CD4-positive, alpha-beta T cell (primary cell): ENCODE measurements at places on chromosomes 16 and 17.

DNA sequence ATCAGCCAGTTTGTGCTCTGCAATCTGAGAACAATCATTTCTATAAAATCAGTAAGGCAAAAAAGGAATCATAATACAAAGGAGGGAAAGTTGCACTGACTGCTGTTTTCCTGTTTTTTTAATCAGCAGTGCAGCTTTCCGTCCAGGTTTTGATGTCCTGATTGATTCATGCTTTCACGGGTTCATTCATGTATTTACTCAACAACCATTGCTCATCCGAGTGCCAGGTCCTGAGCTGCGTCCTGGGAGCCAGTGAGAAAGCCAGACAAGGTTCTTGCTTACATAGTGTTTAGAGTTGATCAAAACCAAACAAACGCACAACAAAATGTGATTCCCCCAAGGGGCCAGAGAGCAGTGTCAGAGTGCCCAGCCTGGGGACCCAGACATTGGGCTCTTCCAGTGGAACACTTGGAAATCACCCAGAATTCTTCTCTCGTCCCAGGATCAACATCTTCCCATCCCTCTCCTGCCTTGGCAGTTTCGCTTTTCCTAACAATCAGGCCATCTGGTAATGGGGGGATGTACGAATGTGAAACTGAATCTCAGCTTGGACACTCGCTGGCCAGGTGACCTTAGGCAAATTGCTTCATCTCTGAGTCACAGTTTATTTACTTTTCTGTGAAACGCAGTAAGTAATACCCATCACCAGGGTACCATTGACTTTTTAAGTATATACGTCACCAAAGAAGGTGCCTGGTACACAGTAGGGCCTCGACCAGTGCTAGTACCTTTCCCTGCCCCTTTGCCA, 13.3 kb upstream of the C1QL1 start:
- H3K27me3 ChIP-seq = peaks cover 35% of the 10 kb centered on the region
- DNase-seq = no peak
- H3K4me3 ChIP-seq = no peak overlapping the region
- no peak overlapping the region for H3K27ac ChIP-seq

GRCh38 chr17:27345141-27345904, 51.4 kb downstream of the WSB1 start:
- H3K4me3 ChIP-seq = no peak overlapping the region
- DNase-seq = no peak
- peaks cover 5% of the 10 kb centered on the region for H3K4me1 ChIP-seq
- no peaks in the 10 kb centered on the region for H3K36me3 ChIP-seq
- no peak overlapping the region for H3K27ac ChIP-seq
- H3K27me3 ChIP-seq = peaks cover 5% of the 10 kb centered on the region

GRCh38 chr17:61587807-61588660, 3.0 kb downstream of the NACA2 start:
- no peaks in the 10 kb centered on the region for H3K27me3 ChIP-seq

DNA sequence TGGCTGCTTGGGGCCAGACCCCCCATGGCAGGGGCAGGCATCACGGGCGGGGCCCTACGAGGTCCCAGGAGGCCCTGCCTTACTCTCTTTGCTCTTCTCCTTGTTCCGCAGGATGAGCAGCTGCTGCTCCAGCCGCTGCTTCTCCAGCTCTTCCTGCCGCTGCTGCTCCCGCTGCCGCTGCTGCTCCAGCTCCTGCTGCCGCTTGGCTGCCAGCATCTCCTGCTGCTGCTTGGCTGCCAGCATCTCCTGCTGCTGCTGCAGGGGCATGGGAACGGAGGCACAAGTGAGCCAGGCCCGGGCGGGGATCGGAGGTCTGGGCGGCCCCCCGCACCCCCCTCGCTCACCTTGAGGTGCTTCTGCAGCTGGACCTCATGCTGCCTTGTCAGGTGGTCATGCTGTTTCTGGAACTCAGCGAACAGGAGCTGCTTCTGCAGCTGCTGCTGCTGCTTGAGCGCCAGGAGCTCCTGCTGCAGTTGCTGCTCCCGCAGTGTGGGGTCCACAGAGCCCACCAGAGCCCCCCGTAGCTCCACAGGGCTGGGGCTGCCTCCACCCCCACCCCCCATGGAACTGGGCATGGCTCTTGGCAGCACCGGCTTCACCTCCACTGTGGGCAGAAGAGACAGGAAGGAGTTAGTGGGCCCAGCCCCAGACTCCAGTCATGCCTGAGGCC, 22.8 kb downstream of the G6PC3 start:
- no peaks in the 10 kb centered on the region for H3K27me3 ChIP-seq
- peaks cover 20% of the 10 kb centered on the region for H3K4me1 ChIP-seq
- peaks cover 37% of the 10 kb centered on the region for H3K36me3 ChIP-seq
- H3K4me3 ChIP-seq = no peak overlapping the region
- no peak for DNase-seq

DNA sequence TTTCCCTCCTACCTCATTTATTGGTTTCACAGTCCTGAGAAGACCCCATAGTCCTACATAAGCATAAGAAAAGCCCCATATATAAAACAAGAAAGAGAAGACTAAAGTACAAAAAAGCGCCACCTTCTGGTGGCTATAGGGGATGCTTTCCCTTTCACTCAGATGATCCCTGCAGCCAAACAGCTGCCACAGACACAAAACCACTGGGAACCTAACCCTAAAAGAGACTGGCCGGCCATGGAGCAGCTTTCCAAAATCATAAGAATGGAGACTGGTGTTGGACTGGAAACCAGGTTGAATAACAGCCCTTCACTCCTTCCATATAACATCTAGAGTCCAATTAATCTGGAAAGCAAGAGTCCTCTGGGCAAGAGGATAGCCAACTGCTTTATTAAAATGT, 11.4 kb downstream of the DYNC1LI2 start:
- DNase-seq = peak; percentile 16
- H3K27me3 ChIP-seq = no peaks in the 10 kb centered on the region
- H3K4me3 ChIP-seq = no peak overlapping the region
- peaks cover 79% of the 10 kb centered on the region for H3K36me3 ChIP-seq
- H3K4me1 ChIP-seq = peaks cover 17% of the 10 kb centered on the region

DNA sequence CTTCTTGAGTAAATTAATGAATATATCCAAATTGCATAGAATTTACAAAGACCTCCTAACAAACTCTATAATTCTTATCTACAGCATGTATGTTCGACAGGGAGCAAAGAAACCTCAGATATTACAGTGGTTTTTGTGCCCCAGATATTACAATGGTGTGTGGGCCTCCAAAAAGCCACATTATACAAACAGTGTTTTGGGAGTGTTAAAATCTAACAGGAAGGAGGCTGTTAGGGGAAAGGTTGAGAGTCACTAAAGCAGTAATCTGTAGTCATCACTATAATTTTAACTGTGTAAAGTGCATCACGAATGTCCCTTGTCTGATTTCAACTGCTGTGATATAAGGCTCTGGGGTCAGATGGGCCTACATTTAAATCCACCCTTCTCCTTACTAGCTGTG, 400.2 kb upstream of the C16orf82 start:
- no peaks in the 10 kb centered on the region for H3K27me3 ChIP-seq
- no peak for DNase-seq

DNA sequence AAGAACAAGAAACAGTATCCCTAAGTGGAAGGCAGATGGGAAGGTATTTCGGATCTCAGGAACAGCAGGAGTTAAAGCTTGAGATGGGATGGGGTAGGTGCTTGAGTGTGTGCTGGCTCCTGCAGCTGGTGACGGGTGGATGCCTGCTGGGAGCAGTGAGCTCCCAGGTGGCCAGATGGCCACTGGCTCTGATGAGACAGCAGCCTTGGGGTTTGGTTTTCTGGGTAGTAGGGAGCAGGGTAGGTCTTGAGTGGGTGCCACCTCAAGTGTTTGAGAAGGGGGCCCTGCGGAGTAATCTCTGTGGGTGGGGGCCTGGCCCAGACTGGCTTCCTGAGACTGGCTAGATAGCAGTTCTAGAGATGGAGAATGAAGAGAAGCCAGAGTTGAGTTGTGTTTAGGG, 10.3 kb downstream of the EPN2 start:
- no peaks in the 10 kb centered on the region for H3K4me1 ChIP-seq
- no peak overlapping the region for H3K4me3 ChIP-seq
- no peaks in the 10 kb centered on the region for H3K27me3 ChIP-seq

GRCh38 chr17:43018008-43018853, 4.0 kb downstream of the VAT1 start:
- no peaks in the 10 kb centered on the region for H3K27me3 ChIP-seq
- peaks cover 35% of the 10 kb centered on the region for H3K4me1 ChIP-seq
- no peak for DNase-seq
- peak overlapping the region; percentile 22 for H3K27ac ChIP-seq

DNA sequence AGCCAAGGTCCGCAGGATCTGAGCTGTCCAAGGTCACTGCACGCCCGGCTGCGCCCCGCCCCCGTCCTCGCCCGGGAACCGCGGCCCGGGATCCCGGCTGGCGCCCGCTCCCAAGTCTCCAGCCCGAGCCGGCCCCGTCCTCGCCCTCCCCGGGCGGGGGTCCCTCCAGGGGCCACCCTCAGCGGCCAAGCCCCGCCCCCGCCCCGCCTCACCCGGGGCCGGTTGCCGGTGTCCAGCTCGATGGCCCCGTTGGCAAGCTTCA, 216 bp downstream of the VPS9D1 start:
- H3K27ac ChIP-seq = no peak overlapping the region
- peaks cover 28% of the 10 kb centered on the region for H3K36me3 ChIP-seq
- DNase-seq = no peak

GRCh38 chr17:40844671-40845107, 22.3 kb upstream of the KRT10 start:
- H3K4me1 ChIP-seq = no peaks in the 10 kb centered on the region
- no peak overlapping the region for H3K27ac ChIP-seq
- peaks cover 14% of the 10 kb centered on the region for H3K27me3 ChIP-seq
- no peak overlapping the region for H3K4me3 ChIP-seq
- H3K36me3 ChIP-seq = no peaks in the 10 kb centered on the region

DNA sequence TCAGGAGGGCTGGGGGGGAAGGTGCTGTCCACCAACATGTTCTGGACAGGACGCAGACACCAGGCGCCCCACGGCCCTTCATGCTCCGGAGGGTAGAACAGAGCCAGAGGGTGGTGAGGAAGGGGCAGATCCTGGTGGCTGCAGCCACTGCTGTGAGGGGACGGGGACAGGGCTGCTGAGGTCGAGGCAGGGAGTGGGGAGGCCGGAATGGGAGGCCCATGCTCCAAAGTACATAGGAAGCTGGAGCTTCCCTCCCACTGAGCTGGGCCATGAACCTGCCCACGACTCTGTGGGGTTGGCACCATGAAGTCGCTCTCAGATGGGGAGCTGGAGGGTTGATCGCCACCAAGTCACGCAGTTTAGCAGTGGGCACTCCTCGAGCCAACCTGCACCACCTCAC, 8.0 kb upstream of the METRNL start:
- no peaks in the 10 kb centered on the region for H3K27me3 ChIP-seq
- H3K27ac ChIP-seq = no peak overlapping the region
- H3K4me3 ChIP-seq = no peak overlapping the region
- peaks cover 37% of the 10 kb centered on the region for H3K4me1 ChIP-seq
- DNase-seq = no peak

GRCh38 chr17:48593840-48594537, 410 bp upstream of the HOXB5 start:
- H3K4me3 ChIP-seq = peak overlapping the region; percentile 45
- peaks cover 53% of the 10 kb centered on the region for H3K4me1 ChIP-seq
- DNase-seq = peak; percentile 82
- H3K27ac ChIP-seq = no peak overlapping the region

DNA sequence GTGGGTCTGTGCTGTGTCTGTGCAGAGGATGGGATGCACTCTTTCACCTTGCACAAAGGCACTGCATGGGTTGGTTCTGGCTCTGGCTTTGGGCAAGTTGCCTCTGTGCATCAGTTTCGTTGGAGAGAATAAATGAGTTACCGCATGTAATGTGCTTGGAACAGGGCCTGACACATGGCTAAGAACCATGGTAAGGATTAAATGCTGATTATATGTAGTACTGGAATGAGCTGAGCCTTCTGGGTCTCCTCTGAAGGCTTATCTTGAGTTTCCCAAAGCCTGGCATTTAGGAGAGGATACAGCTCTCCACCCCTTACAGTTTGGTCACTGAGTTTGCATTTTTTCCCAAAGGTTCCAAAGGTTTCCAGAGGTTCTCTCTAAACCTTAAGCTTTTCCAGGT, 69.1 kb downstream of the KSR1 start:
- H3K27me3 ChIP-seq = no peaks in the 10 kb centered on the region
- DNase-seq = no peak
- H3K36me3 ChIP-seq = no peaks in the 10 kb centered on the region

GRCh38 chr16:67257486-67258160, 8.8 kb downstream of the SLC9A5 start:
- DNase-seq = no peak
- no peaks in the 10 kb centered on the region for H3K4me1 ChIP-seq
- H3K27ac ChIP-seq = no peak overlapping the region
- H3K27me3 ChIP-seq = peaks cover 7% of the 10 kb centered on the region
- H3K4me3 ChIP-seq = no peak overlapping the region
- no peaks in the 10 kb centered on the region for H3K36me3 ChIP-seq

GRCh38 chr16:70767377-70768202, 33.4 kb downstream of the VAC14 start:
- no peak overlapping the region for H3K4me3 ChIP-seq
- no peak overlapping the region for H3K27ac ChIP-seq
- no peak for DNase-seq
- H3K4me1 ChIP-seq = no peaks in the 10 kb centered on the region

DNA sequence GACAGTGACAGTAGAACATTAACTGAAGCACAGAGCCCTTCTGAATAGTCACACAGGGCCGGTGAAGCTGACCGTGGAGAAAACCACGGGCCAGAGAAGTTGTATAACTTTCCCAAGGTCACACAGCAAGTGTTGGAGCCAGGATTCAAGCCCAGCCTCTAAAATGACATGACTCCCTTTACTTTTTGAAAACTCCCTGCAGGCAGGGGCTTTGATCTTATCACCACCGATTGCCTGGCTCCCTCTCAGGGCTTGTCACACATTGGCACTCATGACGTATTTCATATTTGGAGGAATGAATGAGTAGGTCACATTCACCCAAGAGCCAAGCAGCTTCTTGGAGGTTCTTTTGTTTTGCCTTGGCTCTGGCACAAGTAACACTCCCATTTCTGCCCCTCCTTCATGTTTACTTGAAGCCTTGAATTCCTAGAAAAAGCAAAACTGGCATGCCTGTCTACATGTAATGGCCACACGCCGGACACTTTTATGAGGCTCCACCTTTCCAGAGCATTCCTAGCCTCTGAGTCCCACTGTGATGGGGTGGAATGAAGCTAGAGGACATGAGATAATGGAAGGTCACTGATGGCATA, 13.3 kb upstream of the RBBP6 start:
- H3K4me1 ChIP-seq = no peaks in the 10 kb centered on the region
- DNase-seq = no peak
- no peak overlapping the region for H3K27ac ChIP-seq
- H3K36me3 ChIP-seq = no peaks in the 10 kb centered on the region
- H3K4me3 ChIP-seq = no peak overlapping the region
